ENCODE measurements at places on chromosomes 5 and 9.

DNA sequence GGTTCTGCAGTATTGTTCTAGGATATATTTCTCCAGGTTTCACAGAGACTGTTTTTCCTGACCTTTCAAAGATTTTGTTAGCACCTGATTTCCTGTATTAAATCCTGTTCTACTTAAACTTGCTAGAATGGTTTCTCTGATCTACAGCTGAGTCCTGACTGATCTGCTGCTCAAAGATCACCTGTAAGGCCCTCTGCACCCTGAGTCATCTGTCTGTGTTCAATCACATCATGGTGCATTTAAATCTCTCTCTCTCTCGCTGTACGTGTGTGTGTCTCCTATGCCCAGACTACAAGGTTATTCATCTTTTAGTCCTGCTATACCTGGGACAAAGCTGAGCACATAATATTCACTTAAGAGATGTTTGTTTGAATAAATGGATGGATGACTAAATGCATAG lies 13.3 kb upstream of the C5orf63 start:
- DNase-seq = peak; percentile 41

GRCh38 chr5:22238047-22238446 lies 615.1 kb downstream of the CDH12 start:
- peak; percentile 38 for DNase-seq

DNA sequence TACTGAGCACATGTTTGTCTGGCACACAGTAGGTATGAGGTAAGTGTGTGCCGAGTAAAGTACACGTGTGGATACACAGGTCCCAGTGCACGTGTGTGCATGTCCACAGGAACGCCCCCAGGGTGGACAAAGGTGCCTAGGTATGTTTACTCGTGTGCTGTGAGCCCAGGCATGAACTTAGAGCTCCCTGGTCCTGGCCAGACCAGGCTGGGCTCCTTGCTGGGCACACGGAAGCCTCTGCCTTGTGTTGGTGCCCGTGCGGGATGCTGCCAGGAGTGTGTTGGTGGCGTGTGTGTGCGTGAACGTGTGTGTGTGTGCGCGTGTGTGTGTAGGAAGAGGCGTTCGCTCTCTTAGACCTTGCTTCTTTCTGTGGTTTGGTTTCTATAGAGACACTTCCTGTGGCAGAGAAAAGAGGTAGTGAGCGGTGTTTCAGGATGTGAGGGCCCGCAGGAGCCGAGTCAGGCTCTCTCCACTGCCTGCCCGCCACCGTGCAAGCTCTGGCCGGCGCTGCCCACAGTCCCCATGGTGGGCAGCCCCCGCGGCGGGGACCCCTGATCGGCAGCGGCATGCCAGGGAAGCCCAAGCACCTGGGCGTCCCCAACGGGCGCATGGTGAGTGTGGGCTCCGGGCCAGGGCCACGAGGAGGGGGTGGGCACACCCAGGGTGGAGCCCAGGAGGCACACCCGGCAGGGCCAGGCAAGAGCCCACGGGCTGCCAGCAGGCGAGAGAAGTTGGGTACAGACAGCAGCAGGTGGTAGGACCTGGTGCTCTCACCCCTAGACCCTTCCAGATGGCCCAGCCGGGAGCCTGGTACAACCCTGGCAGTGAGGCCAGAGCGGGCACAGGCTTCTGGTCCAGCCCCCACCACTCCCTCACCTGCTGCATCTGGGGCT lies at the start of gene RGS14:
Gene RGS14 (plus strand): TSS at position 466 of the 893 bp plus-strand sequence. CDS start 101 bp downstream, at position 567.
- DNase-seq = peak; percentile 79

DNA sequence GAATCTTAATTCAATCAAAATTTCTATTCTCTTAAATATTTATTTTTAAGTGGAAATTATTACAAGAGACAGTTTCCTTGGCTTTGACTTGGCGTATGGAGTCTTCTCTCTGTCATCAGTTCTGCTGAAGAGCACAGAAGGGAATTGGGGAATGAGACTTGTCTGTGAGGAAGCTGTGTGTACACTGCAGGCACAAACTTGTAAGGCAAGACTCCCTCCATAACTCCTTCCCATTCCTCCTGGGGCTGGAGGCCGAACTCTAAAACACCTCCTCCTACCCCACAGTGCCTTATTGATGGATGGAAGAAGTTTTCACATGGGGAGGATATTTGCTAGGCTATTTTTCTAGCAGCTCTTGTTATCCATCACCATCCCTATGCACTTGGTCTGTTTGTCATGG lies 187.4 kb upstream of the ELL2 start:
- no peak for DNase-seq

- DNase-seq = no peak
Measured at GRCh38 chr9:121985792-121986494, 107.2 kb downstream of the TTLL11 start.

DNA sequence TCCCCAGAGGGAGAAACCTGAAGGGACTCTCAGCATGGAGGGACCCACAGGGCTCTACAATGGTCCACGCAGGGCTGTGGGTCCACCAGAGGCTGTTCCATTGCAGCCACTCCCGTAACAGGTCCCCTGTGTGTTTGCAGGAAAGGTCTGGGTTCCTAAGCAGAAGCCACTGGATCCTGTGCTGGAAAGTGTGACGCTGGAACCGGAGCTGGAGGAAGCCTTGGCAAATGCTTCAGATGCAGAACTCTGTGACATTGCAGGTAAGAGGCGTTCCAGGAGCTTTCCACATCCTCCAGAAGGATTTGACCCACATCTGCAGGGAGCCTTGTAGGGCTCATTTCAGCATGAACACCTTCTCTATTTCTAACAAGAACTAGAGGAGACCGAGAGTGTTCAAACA lies 51.7 kb downstream of the TMOD1 start:
- no peak for DNase-seq

DNA sequence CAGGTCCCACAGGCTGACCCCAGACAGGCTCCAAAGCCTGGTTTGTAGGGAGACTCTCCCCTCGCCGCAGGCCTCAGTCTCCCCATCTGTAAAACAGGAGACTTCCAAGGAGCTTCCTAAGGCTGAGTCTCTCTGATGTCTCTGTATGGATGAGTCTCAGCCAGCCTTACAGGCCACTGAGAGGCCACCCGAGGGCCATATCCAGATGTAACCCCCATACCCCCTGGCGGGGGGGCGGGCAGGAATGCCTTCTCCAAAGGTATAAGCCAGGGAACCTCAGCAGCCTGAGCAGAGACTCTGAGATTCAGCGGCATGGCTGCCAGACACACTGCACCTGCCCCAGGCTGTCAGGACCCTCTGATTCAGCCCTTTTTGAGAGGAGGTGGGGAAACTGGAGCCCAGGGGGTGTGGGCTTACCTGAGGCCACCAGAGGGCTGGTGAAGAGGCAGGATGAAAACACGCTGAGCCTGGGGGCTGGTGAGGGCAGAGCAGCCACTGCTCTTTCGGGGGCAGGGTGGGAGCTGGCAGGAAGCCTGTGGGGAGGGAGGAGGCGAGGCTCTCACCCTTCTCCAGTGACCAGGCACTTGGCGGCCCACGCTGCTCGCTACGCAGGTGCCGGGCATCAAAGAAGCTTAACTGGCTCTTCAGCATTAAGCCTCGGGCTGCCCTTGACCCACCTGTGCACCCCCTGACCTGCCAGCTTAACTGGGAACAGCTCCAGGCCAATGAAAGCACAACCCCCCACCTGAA lies 5.5 kb upstream of the SUSD3 start:
- DNase-seq = peak; percentile 30

- DNase-seq = no peak
Measured at GRCh38 chr5:178785999-178786398, 55.5 kb upstream of the ZNF354A start.

DNA sequence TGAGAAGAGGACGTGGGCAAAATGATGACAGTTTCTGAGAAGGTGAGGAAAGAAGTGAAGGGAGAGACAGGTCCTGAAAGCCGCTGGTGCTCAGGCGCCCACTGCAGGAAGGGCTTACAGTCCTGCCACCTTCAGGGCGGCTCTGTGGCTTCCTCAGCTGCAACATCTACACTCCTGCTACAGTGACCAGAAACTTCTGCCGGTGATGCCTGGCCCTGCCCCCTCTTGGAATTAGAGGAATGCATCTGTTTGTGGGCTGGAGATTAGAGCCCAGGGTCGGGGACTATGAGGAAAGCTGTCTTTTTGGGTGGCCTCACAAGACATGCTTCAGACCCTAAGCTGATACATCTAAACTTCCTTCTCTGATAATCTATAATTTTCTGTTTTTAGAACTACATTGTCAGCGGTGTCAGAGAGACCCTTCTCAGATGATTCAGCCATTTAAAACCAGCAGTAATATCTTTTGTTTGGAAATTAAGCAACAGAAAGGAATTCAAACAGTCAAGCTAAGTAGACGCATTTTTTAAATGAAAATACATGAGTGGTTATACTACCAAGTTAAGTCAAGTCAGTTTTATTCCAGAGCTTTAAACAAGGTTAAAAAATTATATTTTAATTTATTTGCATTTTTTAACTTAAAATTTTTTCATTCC lies 30.4 kb downstream of the PRDM6 start:
- peak; percentile 40 for DNase-seq

GRCh38 chr9:103700195-103700962 lies 393.7 kb upstream of the SMC2 start:
- DNase-seq = no peak

DNA sequence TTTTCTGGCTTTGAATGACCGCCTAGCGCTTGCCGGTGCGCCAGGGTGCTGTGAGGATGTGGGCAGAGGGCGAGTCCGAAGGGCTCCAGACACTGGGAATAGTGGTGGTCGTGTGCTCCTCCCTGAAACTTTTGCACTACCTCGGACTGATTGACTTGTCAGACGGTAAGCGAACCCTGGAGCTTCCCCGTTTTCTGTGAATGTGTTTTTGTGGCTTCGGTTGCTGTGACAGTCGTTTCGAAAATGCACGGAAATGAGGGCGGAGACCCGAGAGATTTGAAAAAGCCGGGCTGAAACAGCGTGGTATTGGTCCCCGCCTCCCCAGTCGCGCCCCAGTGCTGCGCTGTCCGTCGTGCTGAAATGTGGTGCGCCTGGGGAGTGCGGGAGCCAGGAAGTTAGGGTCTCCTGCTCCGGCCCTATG lies 102.5 kb upstream of the GABRP start:
- DNase-seq = peak; percentile 68

All from NCI-H69 (cell line).